Stimulated activated CD4-positive, alpha-beta T cell treated with anti-CD3 and anti-CD28 coated beads, Interleukin-1b, Interleukin-23, amount 100 ng/mL, for 1 hour (primary cell): ENCODE measurements at places on chromosomes 2 and 18.

DNA sequence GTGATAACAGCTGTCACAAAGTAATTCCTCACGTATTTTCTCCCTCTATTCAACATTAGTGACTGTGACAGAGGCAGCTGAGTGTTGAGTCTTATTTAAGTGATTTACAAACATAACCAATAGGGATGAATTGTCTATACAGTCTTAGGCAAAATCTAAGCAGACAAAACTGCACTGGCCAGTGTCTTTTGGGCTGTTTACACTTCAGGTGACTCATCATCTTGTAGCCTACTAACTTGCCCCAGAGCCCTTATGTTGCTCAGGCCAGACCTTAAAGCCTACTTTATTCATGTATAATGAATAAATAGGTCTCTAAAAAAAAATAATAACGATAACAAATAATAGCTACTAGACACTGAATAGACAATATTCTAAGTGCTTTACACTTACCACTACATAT lies 17.2 kb downstream of the THOC1 start:
- no peak for DNase-seq

DNA sequence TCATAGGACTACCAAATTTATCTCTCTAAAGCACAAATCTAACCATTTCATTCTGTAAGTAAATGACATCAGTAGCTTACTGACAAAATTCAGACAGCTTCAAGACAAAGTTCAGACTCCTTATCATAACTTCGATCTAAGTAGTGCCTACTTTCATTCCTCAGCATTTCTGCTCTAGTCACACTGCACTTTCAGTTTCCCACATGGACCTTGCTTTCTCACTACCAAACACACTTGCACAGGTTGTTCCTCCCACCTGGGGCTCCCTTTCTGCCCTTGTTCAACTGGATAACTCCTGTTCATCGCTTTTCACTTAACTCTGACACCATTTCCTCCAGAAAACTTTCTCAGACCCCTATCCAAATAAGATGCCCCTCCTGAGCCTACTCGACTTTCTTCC lies 22.1 kb upstream of the CCDC150 start:
- DNase-seq = no peak

DNA sequence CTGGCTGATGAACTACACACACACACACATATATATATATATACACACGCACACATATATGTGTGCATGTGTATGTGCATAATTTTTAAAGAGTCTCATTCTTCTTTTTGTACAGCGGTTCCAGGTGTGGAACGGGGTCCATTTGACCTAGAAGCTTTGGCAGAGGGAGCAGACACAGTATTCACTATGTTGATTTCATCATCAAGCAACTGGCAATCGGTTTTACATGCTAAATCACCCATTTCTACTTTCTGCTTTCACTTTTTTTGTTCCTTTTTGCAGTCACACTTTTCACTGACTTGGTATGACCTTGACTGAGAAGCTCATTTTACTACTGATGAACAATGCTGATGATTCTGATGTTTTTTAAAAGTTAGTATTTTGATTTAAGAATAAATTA lies 63.0 kb upstream of the PGAP1 start:
- no peak for DNase-seq

- DNase-seq = no peak
Observed at GRCh38 chr2:53768242-53768542, 588 bp downstream of the CHAC2 start.

- no peak for DNase-seq
Observed at GRCh38 chr2:127423478-127423843, 5.2 kb downstream of the PROC start.

DNA sequence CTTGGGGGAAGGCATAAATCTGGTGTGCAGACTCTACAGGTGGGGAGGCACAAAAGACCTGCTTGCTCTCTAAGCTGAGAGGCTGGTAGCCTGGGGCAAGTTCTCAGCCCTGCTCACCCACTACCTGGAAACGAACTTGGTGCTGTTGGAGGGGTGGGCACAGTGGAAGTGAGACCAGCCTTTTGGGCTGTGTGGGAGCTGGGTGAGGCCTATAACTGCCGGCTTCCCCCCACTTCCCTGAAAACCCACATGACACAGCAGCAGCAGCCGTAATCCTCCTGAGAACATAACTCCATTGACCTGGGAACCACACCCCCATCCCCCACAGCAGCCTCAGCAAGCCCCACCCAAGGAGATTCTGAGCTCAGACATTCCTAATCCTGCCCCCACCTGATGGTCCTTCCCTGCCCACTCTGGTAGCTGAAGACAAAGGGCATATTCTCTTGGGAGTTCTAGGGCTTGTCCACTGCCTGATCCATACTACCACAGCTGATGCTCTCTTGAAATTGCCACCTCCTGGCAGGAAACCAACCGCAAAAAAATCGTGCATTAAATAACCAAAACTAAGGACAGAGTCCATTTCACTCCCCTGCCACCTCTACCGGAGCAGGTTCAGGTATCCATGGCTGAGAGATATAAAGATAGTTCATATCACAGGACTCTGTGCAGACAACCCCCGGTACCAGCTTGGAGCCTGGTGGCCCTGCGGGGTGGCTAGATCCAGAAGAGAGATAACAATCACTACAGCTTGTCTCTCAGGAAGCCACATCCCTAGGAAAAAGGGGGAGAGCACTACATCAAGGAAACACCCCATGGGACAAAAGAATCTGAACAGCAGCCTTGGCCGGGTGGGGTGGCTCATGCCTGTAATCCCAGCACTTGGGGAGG lies 178.1 kb downstream of the NDUFA10 start:
- no peak for DNase-seq

- DNase-seq = no peak
Observed at GRCh38 chr2:100352521-100352920, 30.2 kb upstream of the LONRF2 start.

GRCh38 chr2:239603411-239604356 lies 202.9 kb upstream of the HDAC4 start:
- DNase-seq = no peak

GRCh38 chr2:238247002-238247822 lies 7.4 kb upstream of the HES6 start:
- no peak for DNase-seq

GRCh38 chr2:233836359-233836758 lies 18.0 kb downstream of the HJURP start:
- no peak for DNase-seq

- no peak for DNase-seq
Observed at GRCh38 chr18:3400567-3401296, 49.2 kb upstream of the TGIF1 start.

DNA sequence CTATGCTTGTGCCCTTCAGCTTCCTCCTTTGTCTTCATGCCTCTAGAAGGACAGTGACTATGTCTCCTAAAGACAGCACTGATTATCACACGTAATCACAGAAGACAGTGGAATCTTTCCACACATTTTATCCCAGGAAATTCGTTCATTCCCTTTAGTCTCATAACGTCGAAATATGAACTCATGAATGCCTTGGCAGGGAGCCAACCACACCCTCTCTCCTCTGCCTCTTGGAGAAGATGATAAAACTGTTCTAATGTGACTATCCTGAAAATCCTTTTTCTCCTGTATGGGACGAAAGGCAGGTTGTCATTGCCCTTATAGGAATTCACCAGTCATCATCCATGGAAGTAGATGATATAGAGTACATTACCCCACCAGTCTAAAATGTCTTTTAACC lies 726.6 kb upstream of the FANCL start:
- DNase-seq = no peak

DNA sequence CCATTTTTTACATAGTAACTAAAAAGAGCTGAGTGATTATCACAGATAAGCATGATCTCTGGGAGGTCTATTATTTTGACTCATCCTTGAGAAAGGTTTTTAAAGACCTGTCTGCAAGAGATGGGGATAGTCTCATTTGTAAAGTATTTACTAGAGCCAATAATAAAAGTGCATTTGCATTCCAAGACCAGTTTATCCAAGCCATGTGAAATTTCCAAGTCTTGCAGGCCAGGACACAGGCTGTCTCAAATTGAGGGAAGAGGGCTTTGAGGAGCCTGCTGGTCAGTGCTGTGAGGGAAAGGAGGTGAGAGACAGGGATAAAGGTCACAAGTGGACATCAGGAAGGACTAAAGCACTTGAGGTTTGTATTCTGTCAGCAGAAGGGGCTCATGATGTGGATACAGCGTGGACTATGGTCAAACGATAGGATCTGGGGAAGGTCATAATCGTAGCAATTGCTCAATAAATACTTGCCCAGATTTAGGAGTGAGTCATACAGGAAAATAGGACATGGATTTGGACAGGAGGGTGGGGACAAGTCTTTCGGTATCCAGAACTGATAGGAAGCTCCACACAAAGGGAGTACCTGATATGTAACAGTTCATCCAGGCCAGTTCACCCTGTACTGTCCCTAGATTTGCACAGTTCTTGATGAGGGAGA lies 6.6 kb upstream of the CDH2 start:
- DNase-seq = no peak

DNA sequence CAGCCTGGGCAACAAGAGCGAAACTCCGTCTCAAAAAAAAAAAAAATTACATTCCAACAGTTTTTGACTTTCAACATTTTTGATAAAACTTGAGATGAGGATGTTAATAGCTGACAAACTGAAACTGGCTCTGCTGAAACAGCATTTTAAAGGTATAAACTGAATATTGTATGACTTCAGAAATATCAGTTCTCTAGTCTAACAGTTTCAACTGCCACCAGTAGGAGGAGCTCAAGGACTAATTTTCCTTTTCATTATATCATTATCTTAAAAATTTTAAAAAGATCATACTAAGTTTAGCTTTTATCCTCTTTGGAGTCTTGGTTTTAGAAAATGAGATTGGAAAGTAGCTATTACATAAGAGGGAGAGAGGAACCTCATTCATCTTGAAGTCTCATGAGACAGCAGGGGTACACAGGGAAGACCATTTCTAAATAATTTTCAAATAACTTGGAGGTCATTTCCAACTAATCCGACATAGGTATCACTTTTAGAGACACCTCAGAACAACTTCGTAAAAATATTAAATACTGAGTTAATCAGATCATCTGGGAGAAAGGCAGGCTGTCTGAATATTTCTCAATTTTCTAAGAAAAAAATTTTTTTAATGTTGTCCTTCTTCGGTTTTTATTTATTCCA lies 37.6 kb upstream of the MCM6 start:
- peak; percentile 13 for DNase-seq

GRCh38 chr2:71503837-71504236 lies 50.5 kb downstream of the DYSF start:
- no peak for DNase-seq

DNA sequence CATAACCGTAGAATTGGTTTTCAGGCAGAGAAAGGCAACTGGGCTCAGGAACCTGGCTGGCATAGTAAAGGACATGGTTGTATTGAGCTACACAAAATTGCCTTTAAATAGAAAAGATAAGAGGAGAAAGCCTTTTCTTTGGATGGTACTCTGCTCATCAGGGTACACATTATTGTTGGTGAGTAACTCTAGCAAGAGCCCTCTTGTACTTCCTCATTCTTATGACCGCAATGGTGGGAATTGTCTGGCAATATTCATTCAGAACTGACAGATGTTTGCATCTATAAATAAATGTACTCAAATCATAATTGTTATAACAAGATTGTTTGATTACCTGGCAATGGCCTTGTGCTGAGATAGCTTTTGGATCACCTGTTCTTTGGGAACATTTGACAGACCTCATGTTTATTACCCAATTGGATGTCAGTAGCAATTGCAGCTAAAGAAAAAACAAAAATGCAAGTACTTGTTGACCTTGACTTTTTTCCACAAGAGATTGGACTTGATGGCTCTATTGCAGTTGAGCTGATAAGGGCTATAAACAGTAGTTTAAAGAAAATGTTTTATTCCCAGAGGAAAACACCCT lies 43.9 kb downstream of the MEIS1 start:
- no peak for DNase-seq

GRCh38 chr2:113178069-113178746 lies 4.4 kb downstream of the PSD4 start:
- no peak for DNase-seq

- DNase-seq = no peak
Observed at GRCh38 chr18:9950289-9951016, 36.6 kb downstream of the VAPA start.

- DNase-seq = no peak
Observed at GRCh38 chr2:12661489-12661888, 55.2 kb upstream of the TRIB2 start.

GRCh38 chr2:13768274-13768673 lies 864.2 kb upstream of the LRATD1 start:
- DNase-seq = no peak

DNA sequence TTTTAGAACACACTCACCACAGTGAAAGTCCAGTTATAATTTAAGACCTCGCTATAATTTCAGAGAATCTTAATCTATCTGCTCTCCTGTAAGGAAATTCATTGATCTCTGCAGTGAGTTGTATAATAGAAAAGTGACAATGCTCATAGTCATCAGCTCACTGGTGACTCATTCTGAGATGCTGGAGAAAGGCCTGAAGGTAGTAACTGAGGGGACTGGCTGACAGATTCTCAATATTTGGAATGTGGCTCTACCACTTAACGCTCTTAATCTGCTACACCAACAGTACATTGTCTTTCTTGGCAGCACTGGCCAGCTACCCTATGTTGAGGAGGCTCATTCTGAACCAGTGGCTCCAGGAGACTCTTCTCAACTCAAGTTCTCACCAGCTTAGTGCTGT lies 246.1 kb downstream of the RPRM start:
- no peak for DNase-seq

- DNase-seq = no peak
Observed at GRCh38 chr2:46067501-46068305, 229.5 kb upstream of the EPAS1 start.

DNA sequence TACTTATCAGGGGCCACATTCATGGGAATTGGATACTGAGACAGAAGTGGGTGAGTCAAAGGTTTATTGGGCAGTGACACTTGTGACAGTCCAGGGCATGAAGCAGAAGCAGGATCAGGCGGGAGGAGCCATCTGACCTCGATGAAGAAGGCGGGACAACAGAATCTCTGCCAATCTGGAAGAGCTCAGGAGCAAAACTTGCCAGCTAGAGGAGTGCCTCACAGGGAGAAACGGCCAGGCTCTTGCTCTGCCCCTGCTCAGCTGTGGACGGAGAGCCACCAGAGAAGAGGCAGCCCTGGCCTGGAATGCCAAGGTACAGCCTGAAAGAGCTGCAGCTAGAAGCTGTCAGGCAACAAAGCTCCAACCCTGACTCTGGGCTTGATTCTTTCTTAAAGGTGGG lies 16.9 kb downstream of the DAW1 start:
- no peak for DNase-seq
